Hippocampal formation (tissue), 2 donors: ENCODE measurements at places on chromosomes 13 and 19.

- DNase-seq, result no peak
Observed at GRCh38 chr13:51758691-51759090, 45.3 kb downstream of the DHRS12 start.

GRCh38 chr19:58575183-58576041 is 2.3 kb upstream of the MZF1 start:
- DNase-seq, result no peak

- DNase-seq, result no peak
Observed at GRCh38 chr19:13823901-13824300, 28.7 kb downstream of the ZSWIM4 start.

- DNase-seq, result no peak
Observed at GRCh38 chr13:109605846-109606245, 180.5 kb downstream of the IRS2 start.

DNA sequence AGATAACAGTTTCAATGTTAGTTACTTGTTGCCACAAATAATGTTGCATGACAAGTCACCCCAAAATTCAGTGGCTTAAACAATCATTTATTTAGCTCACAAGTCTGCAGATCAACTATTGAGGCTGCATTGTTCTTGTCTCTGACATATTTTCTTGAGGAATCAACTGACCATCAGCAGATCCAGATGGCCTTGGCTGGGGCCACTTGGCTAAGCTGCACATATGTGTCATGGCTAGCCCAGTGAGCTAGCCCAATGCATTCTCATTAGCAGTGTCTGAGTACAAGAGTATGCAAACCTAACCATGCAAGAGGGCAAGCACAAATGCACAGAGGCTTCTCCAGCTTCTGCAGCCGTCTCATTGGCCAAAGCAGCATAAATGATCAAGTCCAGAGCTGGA is 180.4 kb downstream of the DNAJC15 start:
- no peak for DNase-seq

DNA sequence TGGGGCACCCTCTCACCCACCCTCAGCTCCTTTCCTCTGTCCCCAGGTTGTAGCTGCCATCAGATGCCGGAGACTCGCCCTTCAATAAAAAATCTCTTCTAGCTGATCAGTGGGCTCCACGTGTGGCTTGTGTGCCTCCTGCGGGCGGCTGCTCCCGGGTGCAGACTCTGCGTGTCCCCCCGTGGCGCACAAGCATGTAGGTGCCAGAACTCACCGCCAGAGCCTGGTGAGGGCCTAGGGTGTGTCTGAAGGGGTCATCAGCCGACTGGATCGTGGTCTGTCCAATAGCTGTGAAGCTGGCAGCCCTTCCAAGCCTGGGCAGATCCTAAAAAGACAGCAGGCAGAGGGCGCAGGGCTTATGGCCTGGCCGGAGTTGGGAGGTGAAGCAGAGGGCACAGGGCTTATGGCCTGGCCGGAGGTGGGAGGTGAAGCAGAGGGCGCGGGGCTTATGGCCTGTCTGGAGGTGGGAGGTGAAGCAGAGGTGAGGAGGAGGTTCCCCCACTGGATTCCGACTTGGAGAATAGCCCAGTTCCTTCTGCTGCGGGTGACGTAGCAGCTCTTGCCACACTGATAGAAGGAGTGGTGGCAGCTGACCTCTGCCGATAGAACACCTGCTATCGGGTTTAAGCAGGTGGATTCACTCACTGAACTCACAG is 11.7 kb downstream of the NOP53 start:
- no peak for DNase-seq

GRCh38 chr13:93539914-93540313 is 313.3 kb downstream of the GPC6 start:
- no peak for DNase-seq

GRCh38 chr19:8041531-8041931 is 11.0 kb upstream of the CCL25 start:
- no peak for DNase-seq

DNA sequence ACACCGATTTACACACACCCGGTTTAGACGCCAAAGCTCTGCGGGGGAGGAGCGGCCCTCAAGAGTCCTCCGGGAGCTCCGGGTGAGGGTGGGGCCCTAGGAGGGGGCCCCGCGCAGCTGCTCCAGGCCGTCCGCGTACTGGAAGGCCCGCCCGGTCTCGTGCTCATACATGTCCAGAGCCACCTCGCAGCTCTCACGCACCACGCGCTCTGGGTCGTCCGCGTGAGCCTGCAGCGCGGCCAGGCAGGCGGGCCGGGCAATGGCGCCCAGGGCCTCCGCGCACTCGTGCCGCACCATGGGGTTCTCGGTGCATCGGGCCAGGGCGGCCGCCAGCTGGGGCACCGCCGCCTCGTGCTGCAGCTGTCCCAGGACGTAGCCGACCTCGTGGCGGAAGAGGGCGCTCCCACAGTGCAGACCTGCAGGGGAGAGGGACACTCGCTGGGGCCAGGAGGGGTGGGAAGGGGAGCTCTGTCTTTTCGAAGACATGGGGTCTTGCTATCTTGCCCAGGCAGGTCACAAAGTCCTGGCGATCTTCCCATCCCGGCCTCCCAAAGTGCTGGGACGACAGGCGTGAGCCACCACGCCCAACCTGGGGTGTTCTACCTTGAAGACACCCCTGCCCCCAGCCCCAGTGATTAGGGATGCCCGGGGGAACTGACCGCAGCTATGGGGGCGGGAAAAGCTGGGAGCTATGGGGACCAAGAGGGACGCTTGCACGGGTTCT is 8.3 kb upstream of the SMIM44 start:
- no peak for DNase-seq

GRCh38 chr13:37148501-37148900 is 43.0 kb upstream of the CSNK1A1L start:
- DNase-seq, result no peak

DNA sequence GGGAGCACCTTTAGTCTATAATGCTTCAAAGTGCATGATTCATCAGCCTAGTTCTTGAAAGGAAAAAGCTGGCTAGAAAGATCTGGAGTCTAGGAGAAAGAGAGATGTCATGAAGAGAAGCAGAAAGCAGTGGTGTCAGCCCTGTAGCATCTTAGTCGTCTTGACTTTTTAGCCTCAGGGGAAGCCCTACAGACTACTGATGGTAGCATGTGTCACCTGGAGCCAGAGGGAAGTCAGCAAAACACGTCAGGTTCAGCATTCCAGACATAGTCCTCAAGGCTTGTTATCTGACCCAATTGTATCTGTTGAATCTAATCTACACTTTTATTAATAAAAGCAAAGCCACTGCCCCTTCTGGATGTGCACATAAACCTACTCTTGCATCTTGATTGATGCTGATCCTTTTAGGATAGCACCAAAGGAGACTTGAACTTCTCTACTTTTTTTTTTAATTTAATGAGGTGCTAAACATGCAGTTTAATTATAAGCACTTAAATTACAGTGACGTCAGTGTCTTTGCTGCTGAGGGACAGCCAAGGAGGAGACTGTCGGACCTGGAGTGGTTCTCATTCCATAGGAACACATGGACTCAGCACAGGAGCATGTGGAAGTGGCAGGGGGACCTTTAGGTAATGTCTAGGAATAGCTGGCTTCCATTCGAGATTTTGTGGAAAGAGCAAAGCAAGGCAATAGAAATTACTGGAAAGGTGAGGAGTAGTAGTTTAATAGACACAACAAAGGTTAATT is 525.5 kb upstream of the SGCG start:
- no peak for DNase-seq

DNA sequence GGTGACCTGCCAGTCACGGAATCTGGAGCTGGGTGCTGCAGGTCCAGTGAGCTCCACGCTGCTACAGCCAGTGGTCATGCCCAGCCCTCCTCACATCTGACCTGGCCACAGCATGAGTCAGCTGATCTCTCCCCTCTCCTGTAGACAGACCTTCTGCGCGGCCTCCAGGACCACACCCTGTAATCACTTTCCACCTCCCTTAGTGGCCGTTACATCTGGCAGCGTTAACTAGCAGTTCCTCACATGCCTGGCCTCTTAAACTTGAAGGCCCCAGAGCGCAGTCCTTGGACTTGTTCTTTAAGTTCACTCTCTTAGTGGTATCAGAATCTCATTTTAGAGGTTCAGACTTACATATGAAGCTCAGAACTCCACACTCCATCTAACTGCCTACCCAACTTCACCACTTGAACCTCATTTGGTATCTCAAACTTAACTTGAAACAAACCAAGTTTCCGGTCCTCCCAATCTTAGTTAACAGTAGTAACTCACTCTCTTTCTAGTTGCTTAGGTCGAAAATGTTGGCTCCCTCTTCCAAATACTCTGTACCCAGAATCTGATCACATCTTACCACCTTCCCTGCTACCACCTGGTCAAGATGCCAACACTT is 22.7 kb downstream of the MIPEP start:
- DNase-seq, result no peak

DNA sequence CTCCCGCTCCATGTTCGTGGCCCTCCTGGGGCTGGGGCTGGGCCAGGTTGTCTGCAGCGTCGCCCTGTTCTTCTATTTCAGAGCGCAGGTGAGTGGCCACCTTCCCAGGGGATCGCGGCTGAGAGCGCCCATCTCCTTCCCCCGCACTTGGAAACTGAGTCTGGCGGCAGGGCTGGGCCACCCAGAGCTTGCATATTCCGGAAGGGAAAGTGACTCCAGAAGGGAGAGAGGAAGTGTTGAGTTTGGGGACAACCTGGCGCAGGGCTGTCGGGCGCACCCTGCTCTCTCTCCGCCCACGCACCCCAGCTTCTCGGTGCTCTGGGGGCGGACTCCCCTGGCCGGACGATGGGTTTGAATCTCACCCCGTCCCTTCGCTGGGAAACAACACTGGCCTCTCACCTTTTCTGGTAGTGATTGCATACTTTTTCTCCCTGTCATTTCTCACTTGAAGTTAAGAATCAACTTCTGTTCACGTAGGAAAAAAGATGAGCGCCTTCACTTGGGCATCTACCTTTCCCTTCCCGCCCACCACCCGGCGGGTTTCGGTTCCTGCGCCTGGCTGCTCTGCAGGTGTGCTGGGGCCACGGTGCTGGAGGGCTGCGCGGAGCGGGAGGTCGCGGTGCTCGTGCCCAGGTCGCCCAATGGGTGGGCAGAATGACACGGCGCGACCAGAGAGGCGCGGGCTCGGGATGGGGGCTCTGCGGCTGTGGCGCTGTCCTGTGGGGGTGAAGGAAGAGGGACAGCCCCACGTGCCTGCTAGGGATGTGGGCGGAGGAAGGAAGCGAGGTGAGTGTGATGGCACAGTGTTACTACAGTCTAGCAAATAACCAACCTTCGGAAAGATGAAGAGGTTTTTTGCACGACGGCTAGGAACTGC is 721 bp downstream of the TNFSF11 start:
- DNase-seq, result no peak

DNA sequence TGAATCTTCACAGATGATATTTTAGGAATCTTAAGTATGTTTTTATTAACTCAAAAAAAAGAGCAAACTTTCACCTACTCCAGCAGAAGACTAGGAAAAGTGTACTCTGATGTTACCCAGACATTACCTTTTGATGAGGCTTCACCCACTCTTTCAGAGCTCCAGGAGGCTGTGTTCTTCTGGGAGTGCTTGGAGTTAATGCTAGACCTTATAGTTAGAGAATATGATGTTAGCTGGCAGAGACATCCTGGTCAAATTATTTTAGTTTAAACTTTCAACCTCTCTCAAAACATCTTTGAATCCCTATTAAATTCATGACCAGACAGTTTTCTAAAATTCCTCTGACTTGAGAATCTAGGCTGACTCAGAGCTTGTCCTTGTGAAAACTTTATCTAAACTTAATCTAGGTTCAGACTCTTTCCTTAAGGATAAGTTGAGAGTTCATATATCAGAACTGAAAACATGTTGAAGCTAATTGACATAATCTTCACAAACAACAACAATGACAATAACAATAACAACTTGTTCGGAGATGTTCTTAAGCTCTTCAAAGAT is 82.8 kb downstream of the ITGBL1 start:
- no peak for DNase-seq

GRCh38 chr19:48530066-48530720 is 18.6 kb upstream of the LMTK3 start:
- DNase-seq, result no peak

GRCh38 chr19:46720503-46721239 is 3.8 kb upstream of the PRKD2 start:
- DNase-seq, result no peak

DNA sequence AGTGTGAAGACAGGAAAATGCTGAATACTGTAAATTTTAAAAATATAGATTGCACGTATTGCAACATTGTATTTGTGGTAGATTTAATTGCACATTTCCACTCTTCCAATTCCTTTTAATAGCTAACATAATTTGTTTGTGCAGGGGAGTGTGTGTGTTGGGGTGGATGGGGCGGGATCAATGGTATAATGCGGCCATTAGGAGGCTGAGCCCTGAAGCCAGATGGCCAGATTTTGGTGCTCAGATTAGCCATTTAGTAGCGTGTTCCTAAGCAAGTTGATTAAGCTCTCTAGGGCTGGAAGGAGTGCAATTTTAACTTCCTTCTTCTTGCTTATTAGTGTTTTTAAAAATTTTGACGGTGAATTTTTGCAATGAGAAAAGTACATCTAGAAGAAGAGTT is 5.8 kb downstream of the OXGR1 start:
- no peak for DNase-seq

DNA sequence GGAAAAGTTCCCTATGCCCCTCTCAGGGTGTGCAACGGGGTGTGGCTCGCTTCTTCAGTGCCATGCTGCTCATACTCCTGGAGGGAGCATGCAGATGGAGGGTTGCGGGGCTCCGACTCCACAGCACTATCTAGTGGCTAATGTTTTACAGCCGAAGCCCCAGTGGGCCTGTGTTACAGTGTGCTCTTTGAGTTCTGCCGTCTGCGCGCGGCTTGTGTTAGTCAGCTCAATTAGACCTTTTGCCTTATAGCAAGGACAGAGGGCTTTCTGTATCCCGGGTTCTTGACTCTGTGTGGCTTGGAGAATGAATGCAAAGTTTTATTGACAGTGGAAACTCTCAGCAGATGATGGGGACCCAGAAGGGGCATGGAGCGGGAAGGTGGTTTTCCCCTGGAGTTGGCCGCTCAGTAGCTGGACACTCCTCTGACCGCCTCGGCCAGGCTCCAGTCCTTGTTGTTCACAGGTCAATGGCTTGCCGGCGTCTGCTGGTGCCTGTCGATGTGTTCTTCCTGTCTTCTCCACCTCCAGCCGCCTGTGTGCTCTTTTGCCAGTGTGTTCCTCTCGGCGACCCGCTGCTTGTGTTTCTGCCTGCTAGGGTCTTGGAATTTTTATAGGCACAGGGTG is 383.4 kb downstream of the LMO7 start:
- peak; percentile 67 for DNase-seq
